Activated effector memory CD4-positive, alpha-beta T cell treated with anti-CD3 and anti-CD28 coated beads, Interleukin-2, amount 50 U/mL, for 16 hours (primary cell): ENCODE measurements at places on chromosomes 1 and 21.

DNA sequence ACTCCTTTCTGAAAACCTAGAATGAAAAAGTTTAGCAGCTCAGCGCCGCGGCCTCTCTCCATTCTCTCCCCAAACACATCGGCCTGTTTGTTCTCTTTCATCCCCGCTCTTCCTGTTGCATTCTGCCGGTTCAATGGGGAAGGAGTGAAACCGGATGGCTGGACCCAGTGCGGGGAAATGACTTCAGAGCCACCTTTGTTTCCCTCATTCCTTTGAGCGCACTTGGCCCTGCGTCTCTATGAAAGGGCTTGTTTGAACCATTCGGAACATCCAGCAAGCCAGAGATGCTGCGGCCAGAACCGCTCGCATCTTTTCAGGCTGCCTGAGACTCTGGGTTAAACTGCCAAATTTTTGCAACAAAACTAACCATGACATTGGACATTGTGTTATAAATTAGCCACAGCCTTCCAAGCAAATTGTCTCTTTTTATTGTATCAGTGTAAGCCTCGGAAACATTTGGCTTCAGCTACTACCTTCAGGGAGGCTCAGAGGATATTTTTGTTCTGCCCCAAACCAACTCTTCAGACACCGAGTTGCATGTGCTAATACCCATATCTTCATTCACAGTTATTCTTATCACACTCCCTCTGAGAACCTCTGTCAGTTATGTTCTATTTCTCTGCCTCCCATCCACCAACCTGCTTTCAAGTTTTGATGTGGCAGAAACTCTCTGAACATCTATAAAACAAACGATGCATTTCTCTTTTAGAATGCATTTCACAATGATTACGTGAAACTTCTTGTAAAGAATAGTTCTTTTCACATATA, 5.1 kb upstream of the OLIG1 start:
- no peak for DNase-seq

DNA sequence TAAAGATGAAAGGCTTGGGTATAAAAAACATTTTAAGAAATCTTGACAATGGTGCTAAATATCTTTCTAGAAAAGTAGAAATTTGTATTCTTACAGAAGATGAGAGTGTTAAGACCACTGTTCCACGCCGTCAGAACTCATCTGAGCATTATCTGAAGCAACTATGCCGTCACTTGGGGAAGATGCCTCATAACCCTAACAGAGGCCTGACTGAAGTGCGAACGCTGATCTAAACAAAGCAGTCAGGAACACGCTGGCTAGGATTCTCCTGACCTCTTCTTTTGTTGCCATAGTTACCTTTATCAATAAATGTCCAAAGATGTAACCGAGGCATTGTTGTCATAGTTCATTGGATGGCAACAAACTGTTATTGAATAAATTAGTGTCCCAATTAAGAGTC, 612.4 kb downstream of the LTN1 start:
- DNase-seq = no peak

DNA sequence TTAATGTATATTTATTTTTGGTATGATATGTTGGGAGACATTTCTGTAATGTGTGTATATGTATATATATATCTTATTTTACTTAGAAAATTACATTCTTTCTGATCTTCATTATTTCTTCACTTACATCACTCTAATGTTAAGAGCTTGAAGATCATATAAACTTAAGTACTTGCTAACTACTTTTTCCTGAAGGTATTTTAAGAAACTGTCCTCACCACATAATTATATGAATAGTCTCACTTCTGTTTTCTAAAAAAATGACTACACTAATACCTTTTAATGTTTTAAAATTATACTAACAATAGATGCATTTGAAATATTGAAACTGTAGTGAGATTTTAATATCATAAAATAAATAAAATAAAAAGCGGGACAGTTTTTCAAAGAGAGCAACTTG, 377.1 kb downstream of the LRRIQ3 start:
- DNase-seq = no peak

DNA sequence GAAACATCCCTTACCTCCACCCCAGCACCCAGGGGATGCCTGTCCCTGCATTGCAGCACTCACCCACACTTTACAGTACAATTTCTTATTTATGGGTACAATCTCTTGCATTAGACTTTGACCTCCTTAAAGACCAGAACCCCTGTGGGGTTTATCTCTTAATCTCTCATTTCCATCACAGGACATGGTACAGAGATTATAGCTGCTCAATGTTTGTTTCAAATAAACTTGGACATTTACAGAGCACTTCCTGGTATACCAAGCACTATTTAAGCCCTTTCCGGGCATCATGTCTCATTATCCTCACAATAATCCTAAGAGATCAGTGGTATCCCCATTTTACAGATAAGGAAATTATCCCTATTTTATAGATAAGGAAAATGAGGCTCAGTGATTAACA, 31.9 kb downstream of the FYB2 start:
- no peak for DNase-seq

DNA sequence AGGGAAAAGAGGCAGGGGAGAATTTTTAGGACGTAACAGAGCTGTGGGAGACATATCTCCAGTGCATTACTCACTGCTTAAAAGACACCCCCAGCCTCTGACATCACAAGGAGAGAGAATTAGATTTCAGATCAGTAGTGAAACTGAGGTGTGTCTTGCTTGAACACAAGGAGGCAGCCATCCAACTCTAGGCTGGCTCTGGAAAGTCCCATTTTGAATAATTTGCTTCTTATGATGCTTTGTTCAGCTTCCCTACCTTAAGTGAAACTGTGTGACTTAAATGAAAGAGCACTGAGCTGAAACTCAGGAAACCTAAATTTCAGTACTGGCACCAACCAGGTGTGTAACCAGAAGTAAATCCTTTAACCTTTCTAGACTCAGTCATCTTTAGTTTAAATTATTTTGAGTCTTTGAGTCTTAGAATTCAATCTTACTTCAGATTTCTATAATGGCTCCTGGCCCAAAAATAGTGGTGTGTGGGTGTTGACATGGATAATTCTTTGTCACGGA, 251.6 kb upstream of the SGIP1 start:
- DNase-seq = peak; percentile 82

- DNase-seq = no peak
These were observed 86.4 kb downstream of the TMEM53 start for GRCh38 chr1:44587796-44588460.

GRCh38 chr1:206941766-206942418, 4.4 kb downstream of the PIGR start:
- DNase-seq = no peak

GRCh38 chr1:49346767-49347349, 570.2 kb upstream of the BEND5 start:
- DNase-seq = no peak

- DNase-seq = no peak
These were observed 139.7 kb downstream of the CYYR1 start for GRCh38 chr21:26433386-26433785.

DNA sequence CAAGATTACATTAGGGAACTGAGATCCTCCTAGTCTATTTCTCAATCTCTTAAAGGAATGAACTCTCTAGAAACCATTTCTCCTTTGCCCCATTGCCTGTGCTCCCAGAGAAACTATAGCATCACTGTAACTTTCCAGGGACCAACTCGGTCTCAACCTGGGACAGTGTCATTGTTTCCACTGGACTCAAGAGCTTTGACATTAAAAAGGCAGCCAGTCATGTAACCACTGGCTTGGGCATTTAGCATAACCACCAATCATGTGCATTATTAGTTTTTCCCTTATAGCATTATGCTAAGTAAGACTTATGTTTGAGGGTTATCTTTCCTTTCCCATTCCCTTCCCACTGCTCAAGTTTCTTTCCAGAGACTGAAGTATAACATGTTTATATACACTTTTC, 18.2 kb downstream of the TEX38 start:
- DNase-seq = no peak

GRCh38 chr1:64750875-64751274, 6.0 kb downstream of the RAVER2 start:
- no peak for DNase-seq

- DNase-seq = no peak
These were observed 11.5 kb downstream of the PHLDA3 start for GRCh38 chr1:201457508-201457960.
